ENCODE measurements at places on chromosomes 6 and 20.

DNA sequence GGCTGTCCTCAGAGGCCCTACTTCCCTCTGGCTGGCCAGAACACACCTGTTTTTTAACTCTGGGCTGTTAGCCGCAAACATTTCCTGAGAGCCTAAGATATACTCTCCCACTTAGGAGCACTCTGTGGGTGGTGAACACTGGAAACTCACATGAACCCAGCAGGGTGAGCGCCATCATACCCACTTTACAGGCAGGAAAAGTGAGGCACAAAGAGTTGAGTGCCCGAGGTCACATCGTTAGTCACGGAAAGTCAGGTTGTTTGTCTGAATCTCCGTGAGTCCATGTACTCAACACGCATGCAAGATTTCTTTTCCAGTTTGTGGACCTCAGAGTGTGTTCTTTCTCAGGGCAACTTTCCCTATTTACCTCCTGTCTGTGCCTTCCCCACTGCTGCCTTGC, 1.9 kb downstream of the BAK1 start:
- no peak for DNase-seq

GRCh38 chr6:112478036-112478435, 130.9 kb downstream of the RFPL4B start:
- DNase-seq: no peak

GRCh38 chr20:9071976-9072726, 3.3 kb downstream of the PLCB4 start:
- no peak for DNase-seq

- no peak for DNase-seq
Measured at GRCh38 chr6:131640100-131640499, 3.0 kb downstream of the ENPP3 start.

- DNase-seq: no peak
Measured at GRCh38 chr6:15569035-15569995, 93.5 kb downstream of the DTNBP1 start.

DNA sequence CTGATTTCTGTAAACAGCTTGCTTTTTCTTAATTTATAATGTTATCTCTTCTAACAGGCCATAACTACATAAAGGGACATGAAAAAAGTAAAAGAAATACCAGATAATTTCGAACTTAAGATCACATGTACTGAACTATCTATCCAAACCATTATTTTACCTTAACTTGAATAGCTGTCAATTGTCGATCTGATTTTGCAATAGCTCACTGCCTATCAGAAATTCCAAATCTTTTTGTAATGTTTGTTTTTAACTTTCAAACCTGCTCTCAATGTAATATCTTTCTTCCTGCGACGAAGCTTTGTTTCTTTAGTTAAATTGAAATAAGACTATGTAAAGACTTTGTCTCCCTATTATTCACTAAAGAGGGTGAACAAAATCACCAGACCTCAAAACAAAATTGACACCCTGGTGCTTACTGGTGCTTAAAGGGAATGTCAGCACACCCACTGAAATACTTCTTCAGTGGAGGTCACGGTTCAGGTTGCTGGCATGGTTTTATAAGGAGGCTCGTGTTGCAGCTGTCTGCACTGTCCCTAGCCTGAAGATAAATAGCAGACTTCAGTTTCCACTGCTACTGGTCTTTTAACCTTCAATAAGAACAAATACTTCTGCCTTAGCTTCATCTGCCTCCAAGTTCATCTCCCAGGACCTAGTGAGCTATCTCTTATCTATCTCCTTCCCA, 117.5 kb upstream of the QKI start:
- DNase-seq: no peak

DNA sequence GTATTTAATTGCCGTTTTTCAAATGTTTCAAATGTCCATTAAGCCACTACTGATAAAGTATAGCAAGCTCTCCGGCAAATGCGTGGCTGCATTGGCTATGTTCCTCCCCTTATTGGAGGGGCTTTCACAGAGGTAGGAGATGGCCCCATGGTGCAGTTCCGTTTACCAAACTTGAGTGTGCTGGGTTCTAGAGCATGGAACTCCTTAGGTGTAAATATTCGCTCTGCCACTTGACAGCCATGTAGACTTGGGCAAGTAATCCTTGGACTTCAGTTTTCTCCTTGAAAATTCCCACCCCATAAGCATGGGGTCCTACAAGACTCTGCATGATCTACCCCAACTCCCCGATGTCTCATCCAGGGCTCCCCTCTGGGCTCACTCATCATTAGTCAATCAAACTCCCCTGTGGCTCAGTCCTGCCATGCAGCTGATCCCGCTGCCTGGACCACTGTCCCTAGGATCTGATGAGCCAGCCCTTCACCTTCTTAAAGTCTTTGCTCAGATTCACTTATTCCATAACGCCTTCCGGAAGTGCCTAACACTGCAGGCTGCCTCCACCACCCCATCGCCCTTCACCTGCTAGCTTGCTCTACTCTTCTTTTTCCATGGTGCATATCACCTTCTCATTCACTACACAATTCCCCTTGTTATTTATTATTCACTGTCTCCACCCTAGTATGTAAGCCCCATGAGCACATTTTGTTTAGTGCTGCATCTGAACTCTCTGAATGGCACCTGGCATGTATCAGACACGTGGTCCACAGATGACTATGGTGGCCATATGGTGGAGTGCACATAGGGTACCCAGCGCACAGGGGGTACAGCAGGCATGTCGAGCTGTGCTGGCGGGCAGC, 18.8 kb downstream of the PRR18 start:
- DNase-seq: no peak

- DNase-seq: no peak
Measured at GRCh38 chr6:162957062-162957461, 229.3 kb downstream of the PACRG start.

DNA sequence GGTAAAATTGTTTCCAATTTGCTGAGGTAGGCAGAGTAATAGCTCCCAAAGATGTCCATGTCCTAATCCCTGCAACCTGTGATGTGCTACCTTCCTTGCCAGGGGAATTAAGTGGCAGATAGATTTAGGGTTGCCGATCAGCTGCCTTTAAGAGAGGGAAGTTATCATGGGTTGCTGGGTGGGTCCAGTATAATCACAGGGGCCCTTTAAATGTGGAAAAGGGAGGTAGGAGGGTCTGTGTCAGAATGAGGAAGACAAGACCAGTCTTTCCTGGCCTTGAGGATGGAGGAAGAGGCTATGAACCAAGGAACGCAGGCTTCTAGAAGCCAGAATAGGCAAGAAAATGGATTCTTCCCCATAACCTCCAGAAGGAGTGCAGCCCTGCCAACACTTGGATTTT, 50.7 kb downstream of the CTCFL start:
- DNase-seq: no peak

DNA sequence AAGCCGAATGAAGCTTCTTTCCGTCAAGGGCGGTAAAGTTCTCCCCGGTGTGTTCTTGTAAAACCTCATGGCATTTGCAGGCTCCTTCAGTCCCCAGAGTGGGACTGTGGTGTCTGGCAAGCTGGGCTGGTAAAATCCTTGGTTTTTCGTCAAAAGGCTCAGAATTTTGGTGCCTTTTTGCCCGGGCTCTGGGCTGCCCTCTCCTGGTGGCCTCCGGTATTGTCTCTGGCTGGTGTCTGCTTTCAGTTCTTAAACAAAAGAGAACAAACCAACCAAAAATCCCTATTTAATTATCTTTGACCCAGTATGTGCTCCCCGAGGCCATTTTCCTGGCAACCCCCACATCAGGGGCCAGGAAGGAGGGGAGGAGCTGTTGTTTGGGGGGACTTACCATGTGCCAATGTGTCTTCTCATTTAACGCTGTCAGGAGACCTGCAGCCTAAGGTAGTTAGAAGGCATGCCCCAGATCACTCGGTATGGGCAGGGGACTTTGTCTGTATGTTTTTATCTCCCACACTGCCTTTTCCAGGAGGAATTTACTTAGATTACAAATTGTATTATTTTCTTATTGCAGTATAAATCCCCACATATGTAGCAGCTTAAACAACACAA, 11.1 kb downstream of the CDH4 start:
- DNase-seq: no peak

DNA sequence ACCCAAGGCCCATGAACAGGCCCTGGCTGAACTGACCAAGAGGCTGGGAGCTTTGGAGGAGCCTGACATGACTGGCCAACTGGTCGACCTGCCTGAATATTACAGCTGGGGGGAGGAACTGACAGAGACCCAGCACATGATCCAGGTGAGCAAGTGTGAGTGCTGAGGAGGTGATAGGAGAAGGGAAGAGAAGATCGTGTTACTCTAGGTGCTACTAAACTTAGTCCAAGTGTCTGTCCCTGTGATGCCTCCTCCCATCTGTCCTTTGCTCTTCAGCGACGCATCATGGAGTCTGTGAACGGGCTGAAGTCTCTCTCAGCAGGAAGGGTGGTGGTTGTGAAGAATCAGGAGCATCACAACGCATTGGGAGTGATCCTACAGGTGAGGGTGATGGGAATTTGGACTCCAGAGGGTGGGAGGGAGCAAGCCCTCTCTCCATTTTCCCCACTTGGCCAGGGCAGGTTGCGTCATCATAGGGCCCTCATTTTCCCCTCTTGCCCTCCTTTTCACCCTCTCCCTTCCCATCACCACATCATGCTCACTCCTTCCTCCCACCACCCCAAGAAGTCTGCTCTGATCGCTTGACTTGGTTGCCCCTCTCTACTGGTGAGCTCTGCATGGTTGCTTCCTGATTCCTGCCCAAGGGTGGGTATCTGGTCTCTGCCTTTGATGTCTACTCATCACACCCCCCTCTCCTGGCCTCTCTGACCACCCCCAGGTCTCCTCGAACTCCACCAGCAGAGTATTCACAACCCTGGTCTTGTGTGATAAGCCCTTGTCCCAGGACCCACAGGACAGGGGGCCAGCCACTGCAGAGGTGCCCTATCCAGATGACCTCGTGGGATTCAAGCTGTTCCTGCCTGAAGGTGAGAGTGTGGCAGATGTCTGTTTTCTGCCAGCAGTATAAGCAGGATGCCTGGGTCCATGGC, 4.7 kb downstream of the DXO start:
- DNase-seq: no peak

GRCh38 chr6:82144007-82144851, 103.3 kb downstream of the IBTK start:
- DNase-seq: no peak

Data from SIG-M5 (cell line).